ENCODE measurements at places on chromosomes 11 and 22.

DNA sequence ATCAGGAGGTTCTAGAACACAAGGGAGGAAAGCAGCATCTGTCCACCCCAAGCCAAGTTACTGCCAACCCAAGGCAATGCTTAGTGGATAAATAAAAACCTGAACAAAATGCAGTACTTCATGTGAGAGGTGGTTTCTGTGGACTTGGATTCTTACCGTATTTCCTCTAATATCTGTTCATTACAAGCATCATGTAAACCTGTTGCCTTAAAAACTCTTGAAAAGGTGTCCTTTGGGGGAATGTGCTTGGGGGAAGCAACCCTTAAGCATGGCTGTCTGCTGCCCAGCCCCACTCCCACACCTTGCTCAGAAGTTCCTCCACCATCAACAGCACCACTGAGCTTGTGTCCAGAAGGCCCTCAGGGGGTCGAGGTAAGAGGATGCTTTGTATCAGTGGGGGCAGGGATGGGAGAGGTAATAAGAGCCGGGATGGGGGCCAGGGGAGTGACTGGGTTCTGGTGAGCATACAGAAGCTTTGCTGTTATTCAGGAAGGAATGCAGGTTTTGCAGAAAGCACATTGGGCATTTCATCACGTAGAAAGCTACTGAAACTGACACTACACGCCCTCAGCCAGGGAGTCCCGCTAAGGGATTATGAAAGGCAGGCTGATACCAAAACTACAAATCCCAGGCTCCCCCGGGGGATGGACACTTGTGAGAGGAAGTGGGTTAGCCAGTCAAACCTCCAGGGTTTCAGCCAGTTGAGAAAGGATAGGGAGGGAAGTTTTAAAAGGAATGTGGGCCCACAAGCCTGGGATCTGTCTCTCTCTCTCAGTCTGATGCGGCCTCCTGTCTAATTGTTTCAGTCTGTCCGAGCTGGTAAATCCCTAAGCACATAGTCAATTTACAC is 52.0 kb downstream of the KCNJ1 start:
- peak; percentile 39 for DNase-seq

DNA sequence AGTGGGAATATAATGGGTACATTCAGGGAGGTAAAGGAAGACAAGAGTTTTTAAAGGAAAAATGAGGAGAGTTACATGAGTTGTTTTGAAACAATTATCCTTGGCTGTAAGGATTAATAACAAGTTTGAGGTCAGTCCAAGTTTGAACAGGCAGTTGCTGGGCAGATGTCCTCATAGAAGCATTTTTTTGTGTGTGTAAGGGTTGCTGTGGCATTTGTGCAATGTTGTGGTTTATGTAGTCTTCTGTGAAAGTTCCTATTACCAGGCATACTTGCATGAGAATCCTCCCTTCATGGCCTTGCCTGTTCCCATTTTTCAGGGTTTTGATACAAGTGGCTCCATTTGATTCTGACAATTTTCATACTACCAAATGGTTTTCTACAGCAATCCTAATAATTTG is 400.2 kb downstream of the KCNA4 start:
- no peak for DNase-seq

DNA sequence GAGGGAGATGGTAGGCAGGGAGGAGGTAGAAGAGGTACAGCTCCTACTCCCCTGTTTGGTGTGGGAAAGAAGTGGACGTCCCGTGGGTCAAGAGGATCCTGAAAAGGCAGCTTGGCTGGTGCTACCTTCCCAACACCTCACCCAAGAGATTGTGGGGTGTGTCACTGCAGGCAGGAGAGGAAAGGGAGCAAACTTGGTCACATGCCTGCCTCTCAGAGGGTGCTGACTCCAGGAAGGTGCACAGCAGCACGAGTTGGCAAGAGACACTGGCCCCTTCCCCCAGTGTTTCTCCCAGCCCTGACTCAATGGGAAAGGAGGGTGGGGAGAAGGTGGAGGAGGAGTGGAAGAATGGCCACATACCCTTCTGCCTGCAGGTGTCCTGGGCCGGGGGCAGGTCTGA is 99.6 kb downstream of the CSNK2A3 start:
- no peak for DNase-seq

- no peak for DNase-seq
These were observed 74.3 kb downstream of the C11orf65 start for GRCh38 chr11:108393046-108393445.

DNA sequence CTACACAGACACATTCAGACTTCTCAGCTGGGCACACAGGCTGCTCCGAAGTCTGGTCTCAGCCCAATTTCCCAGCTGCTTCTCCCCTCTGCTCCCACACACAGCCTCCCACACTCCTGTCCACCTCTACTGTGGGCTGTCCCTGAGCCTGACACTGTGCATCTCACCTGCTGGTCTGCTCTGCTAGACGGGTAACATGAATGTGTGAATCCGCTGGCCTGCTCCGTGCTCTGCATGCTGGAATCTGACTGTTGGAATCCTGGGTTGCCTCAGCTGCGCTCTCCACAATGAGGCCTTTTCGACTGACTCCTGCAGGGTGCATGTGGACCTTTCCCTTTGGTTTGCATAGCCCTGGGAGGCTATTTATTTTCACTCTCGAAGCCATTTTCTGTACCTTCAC is 489.5 kb upstream of the B3GAT1 start:
- DNase-seq: no peak

DNA sequence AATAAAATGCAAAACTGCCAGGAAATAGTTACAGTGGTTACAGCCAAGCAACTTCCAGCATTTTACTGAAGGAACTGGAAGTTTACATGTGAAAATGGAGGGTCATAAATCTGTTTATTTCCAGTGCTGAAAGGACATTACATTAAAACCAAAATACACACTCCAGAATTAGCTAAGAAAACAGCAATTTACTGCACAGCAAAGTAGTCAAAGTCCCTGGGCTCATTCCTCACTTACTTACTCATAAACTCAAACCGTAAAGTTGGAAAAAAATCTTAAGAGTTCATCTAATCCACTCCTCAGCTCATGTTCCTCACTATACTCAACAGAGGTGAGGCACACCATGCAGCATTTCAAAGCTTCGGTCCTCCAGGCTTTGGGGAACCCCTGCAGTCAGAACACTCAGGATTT is 17.4 kb downstream of the CTSC start:
- DNase-seq: no peak

DNA sequence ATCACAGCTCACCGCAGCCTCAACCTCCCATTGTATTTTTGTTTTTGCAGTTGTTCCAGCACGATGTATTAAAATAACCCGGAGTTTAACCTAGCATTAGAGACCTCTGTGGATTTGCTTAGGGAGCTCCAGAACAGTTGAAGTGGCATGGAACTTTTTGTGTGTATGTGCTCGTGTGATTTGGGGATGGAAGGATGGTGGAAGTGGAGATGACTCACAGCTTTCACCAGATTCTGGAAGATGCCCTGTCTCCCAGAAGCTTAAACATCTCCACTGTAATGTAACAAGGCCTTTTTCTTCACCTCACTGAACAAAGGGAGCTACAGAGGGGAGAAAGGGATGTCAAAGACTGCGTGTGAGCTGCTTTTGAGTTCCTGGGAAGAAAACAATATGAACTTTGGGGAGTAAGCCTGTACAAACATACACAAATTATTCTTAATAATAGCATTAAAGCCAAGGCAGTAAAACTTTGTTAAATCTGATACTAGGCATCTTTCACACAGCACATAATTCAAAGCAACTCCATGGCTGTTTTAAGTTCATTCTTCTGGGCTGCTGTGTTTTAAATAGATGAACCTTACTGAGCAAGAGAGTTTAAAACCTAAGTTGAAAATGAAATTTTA is 226.4 kb downstream of the ADAMTS15 start:
- DNase-seq: no peak

- no peak for DNase-seq
These were observed 4.8 kb downstream of the SUN2 start for GRCh38 chr22:38751066-38751421.

- DNase-seq: no peak
These were observed 32.2 kb upstream of the ARFGAP3 start for GRCh38 chr22:42889304-42889703.

GRCh38 chr11:65927904-65928397 is 8.7 kb downstream of the DRAP1 start:
- DNase-seq: no peak

- peak; percentile 54 for DNase-seq
These were observed at the start of gene RPS6KA4 for GRCh38 chr11:64358907-64359711. Gene RPS6KA4, plus strand, starts transcription at chr11:64359162. Its CDS starts 74 bp downstream, at chr11:64359236.

DNA sequence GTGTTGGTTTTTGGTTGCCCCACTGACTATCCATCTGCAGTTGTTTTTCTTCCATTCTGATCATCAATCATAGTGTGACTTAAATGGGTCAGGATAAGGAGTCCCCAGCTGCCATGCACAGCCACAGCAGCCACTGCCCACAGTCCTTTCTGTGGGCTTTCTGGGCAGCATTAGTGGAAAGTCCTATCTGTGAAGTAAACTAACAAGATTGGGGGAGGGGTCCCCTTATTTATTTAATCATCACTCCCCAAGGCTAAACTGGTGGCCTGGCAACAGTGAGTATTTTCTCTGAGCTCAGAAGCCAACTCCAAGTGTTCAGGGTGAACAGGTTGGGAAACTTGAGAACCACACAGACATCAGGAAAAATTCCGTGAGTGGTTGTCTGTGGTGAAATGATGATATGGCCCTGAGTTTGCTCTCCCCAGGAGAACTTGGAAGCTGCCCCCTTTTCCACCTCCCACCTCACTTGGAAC is 145.0 kb downstream of the CCDC34 start:
- DNase-seq: no peak

DNA sequence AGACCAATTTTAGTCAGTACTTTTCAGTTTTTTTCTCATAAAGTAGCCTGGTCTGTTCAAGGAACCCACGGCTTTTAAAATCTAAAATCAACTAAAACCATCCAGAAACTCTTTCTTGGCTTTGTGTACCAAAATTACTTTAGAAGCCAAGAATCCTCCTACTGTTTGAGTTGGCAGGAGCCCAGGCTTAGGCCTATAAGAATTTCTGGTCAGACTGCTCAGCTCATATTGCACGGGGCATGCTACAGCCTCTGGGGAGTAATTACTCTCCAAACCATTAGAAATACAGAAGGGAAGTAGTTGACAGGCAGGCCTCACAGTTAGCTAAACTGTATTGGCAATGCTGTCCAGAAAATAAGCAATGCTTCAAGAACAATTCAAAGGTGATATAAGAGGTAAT is 1862.9 kb upstream of the RAG2 start:
- DNase-seq: no peak

- no peak for DNase-seq
These were observed 57.0 kb downstream of the TENM4 start for GRCh38 chr11:79383874-79384273.

DNA sequence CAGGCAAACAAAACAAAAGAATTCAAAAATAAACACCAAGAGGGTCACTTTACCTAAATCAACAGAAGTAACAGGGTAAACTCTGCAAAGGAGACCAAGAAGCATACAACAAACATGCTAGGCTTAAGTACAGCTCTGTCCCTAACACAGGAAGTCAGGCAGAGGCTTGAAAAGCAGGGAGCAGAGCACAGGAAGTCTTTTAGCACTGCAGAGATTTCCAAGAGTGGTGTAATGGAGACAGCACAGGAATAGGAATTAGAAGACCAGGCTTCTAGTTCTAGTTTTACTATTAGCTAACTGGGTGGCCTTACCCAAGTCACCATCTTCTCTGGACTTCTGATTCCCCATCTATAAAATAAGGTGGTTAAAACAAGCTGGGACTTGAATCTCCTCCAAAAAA is 1.9 kb downstream of the RBFOX2 start:
- DNase-seq: no peak

DNA sequence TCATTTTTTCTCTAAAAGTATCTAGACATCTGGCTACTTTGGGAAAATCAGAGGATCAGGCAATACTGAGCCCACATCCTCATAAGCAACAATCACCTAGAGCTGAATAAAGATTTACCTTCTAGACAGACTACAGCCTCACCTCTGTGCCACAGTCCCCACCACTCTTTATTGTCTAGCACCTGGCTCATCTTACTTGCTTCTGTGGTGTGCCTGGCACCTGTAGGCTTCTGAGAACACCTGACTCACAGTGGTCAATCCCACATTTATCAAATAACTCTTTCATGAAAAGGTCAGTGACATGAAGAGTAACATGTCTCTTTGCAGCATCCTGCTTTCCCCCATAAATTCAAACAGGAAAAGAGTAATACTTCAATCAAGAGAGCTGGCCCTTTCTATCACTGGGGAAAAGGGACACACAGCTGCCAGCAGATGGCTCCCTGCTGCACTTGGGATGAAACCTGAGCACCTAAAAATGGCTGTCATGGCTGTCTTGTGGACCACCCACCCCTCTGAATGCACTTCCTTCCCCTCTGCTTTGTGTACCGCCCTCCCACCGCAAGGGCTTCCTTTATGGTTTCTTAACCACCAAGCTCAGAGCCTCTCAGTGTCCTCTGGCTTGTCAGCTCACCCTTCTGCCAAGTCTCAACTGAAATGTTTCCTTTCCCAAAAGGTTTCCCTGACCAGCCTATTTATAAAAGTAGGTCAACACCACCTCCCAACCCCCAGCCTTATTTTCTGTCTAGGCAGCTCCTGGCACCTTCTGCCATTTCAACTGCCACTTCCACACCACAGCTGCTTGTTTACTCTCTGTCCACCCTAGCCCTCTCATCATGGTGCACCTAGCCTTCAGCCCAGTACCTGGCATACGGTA is 9.3 kb downstream of the TFIP11 start:
- DNase-seq: no peak

DNA sequence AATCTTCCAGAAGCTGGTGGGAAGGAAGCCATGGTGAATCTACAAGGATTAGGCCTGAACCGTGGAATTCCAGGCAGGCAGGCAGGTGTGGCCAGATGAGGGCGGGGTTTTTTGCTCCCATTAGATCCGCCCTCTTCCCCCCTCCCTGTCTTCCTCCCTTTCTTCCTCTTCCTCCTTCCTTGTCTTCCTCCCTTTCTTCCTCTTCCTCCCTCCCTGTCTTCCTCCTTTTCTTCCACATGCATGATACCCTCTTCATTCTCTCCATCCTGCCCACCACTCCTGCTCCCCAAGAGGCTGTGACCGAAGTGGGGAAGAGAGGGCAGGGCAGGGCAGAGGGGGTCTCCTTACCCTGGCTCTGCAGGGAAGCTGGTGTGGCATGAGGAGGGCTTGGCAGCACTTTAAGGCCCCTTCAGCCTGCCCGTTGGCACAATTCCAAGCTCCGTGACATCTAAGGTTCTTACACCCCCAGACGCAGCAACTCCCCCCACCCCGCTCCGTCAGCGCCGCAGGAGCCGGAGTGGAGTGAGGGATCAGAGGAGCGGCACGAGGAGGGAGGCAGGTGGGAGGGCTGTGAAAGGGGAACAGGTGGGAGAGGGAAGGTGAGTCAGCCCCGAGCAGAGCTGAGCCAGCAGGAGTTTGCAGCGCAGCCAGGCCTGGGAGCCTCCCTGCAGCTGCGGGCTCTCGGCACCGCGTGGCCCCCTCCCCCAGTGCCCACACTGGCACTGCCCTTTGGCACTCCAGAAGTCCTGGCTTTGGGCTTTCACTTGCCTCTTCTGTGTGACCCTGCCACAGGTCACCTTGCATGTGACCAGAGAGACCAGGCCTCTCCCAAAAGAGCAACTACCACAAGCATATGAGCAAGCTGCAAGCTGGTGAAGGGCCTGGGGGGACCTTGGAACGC is 32.1 kb downstream of the KCNJ4 start:
- DNase-seq: peak; percentile 33

Data from SW480 (cell line).